Astrocyte (in vitro differentiated cells and primary cell): ENCODE measurements at places on chromosomes 4 and X. TPM values are rescaled to one million over a fixed set of nuclear protein-coding genes. Genes with fewer than 3 reads are reported as not detected.

The CFAP47 gene
- total RNA-seq, result not detected in 2 replicates

GRCh38 chr4:113935190-113935589 is 44.3 kb downstream of the ARSJ start:
- H3K36me3 ChIP-seq, result no peaks in the 10 kb centered on the region
- DNase-seq, result no peak
- H3K4me3 ChIP-seq, result no peak overlapping the region
- no peak overlapping the region for H3K27ac ChIP-seq
- H3K4me1 ChIP-seq, result no peaks in the 10 kb centered on the region

The DRD5 gene
- total RNA-seq, result not detected in 2 replicates

- H3K27ac ChIP-seq, result no peak overlapping the region
- no peak overlapping the region for H3K4me3 ChIP-seq
- H3K27me3 ChIP-seq, result no peaks in the 10 kb centered on the region
- H3K36me3 ChIP-seq, result no peaks in the 10 kb centered on the region
Observed at GRCh38 chr4:81751531-81752289, 280.0 kb upstream of the RASGEF1B start.

The SLC7A11 gene
- total RNA-seq, result 33.1 and 33.8 TPM in 2 replicates

- peaks cover 21% of the 10 kb centered on the region for H3K4me1 ChIP-seq
- H3K36me3 ChIP-seq, result no peaks in the 10 kb centered on the region
- H3K27me3 ChIP-seq, result peaks cover 61% of the 10 kb centered on the region
Observed at GRCh38 chr4:4857809-4858508, 1.5 kb upstream of the MSX1 start.

The PAGE2B gene
- total RNA-seq, result not detected in 2 replicates

DNA sequence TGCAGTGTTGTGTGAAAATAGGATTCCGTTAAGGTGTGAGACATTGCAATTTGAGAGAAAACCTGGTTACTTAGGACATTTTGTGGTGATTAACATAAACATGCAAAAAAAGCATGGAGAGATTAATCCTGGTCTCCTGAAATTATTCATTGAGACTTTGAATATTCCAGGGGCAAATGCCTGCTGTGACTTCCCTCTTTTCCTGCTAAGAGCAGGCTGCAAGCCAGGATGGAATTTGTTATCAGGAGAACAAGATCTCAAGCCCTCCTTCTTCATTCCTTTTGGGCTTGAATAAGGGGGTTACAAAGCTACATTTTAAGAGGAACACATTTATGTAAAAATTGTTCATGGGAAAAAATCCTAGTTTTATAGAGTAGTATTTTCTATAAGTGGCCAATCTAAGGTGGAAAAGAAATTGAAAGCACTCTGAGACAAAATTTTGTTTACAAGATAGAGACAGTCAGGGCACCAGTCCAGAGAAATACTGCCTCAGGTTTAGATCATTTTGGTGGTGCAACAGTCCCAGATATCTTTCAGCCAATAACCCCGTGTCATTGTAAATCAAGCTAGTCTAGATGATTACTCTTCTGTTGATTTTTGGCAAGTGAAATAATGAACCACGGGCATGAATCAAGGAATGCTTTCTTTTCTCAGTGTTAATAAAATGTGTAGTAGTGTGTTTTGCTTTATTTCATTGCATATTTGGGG is 1528.3 kb upstream of the AGA start:
- H3K27ac ChIP-seq, result no peak overlapping the region
- no peak overlapping the region for H3K4me3 ChIP-seq
- no peaks in the 10 kb centered on the region for H3K36me3 ChIP-seq

The FAM53A gene
- 2.1 and 3.4 TPM in 2 replicates for total RNA-seq

- peak; percentile 90 for DNase-seq
- H3K36me3 ChIP-seq, result no peaks in the 10 kb centered on the region
- H3K4me1 ChIP-seq, result peaks cover 31% of the 10 kb centered on the region
- H3K27me3 ChIP-seq, result no peaks in the 10 kb centered on the region
- H3K27ac ChIP-seq, result no peak overlapping the region
- no peak overlapping the region for H3K4me3 ChIP-seq
Observed at GRCh38 chr4:77699731-77700210, 94.2 kb downstream of the CXCL13 start.
